ENCODE measurements at places on chromosomes 12 and 14.
A peak's percentile ranks its signal among the peaks of the same experiment; 100 is the strongest.

- peak; percentile 47 for DNase-seq
Observed at GRCh38 chr14:67285876-67286452, 44.7 kb downstream of the PALS1 start.

DNA sequence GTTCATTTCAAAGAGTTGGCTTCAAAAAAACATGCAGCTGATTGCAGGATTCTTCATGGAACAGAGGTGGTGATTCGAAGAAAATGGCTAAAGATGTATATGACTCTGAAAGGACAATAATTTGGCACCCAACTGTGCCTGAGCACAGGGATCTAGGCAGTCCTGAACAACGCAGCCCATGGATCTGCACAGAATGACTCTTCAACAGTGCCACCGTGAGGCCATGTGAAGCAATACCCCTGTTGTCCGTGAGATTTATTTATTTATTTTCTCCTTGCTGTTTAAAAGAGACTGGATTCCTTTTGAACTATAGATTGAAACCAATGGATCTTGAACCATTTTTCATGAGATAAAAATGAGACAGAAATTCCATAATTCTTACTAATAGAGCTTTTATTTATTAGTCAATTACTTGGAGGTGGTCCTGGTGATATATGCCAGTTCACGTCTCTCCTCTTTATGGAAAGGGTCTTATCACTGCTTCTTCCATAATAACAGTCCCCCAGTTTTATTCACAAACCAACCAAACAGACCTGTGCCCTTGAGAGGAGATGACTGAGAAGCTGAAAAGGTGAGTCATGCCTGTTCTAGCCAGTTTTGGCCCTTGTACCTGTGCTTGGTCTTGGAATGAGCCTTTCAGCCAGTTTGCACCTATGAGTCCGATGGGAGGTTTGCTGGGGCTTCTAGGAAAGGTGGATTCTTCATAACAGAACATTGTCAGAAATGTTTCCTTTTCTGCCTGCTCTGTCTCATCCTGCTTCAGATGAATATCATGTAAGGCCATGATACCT, 1598.3 kb downstream of the AACS start:
- DNase-seq: peak; percentile 27

DNA sequence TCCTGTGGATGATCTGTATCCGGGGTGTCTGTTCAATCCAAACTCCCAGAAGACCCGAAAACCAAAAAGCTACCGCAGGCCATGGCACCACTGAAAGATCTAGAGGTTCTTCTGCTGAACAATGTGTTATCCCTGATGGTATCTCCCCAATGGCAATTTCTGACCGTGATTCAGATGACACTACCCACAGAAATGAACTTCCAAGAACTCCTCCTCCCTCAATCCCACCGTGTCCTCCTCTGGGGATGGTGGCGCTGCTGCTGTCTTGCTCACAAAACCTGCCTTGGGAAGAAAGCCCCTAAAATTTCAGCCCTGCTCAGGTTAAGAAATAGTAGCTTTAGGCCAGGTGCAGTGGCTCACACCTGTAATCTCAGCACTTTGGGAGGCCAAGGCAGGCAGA, 7.8 kb downstream of the CRACR2A start:
- DNase-seq: no peak

DNA sequence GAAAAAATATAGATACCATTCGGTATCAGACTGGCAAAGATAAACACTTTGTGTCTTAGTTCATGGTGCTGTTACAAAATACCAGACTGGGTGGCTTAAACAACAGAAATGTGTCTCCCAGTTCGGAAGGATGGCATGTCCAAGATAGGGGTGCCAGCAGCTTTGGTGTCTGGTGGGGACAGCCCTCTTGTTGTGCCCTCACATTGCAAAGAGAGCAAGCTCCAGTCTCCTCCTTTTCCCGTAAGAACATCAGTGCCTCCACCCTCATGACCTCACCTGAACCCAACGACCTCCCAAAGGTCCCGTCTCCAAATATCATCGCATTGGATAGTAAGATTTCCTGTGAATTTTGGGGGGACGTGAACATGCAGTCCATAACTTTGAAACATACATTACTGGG, 12.4 kb downstream of the ZBTB42 start:
- DNase-seq: no peak

- no peak for DNase-seq
Observed at GRCh38 chr12:72084880-72085279, 146.2 kb downstream of the TPH2 start.

DNA sequence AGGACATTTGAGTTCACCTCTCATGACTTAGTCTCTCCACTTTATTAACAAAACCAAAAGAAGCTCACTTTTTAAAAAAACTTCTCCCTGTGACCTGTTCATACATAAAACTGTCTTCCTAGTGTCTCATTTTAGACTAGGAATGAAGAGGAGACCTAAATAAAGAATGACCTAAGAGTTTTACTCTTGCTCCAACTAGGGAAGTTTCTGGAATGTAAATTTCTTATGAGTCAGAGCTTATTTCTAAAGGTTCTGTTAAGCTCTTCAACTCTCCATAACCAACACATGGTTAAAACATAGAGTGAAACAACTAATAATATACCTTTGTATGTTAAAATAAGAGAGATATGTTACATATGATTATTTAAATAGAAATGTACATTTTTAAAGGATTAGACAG, 369.8 kb downstream of the EMP1 start:
- no peak for DNase-seq

- no peak for DNase-seq
Observed at GRCh38 chr12:66500091-66500490, 178.8 kb downstream of the GRIP1 start.

DNA sequence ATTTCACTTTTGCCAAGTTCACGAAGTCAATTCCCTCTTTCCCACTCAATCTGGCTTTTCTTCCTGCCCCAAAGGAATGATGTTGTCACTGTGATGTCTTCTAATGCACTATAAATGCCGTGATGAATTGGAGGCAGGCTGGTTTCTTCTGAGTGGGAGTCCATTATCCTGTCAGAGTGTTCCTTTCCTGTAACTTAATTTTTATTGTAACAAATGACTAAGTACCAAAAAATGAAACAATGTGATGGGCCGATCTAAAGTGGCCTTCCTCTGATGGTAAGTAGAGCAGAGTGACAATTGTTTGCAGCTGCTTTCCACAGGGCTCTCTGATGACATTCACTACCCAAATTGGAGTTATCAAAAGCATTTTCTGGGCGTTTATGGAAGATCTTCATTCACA, 22.2 kb downstream of the TMEM30B start:
- no peak for DNase-seq

GRCh38 chr12:23626791-23627190, 322.7 kb downstream of the SOX5 start:
- no peak for DNase-seq

DNA sequence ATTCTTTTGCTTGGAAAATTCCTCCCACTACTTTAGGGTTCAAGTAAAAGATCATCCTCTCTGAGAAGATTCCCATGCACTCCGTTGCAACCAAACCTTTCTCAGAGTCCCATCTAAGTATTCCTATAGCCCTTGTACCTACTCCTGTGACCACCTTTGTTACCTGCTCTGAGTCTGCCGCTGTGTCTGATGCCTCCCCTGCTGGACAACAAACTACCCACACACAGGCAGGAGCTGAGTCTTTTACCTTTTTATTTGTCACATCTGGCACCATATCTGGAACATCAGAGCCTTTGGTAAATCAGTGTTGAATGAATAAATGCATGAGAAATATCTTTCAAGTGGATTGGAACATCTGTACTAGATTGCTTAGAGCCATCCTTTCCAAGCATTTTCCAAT, 82.1 kb upstream of the FLRT2 start:
- no peak for DNase-seq

GRCh38 chr12:114834621-114835020, 150.6 kb upstream of the TBX3 start:
- no peak for DNase-seq

GRCh38 chr12:109783135-109783964, 49.8 kb downstream of the TRPV4 start:
- no peak for DNase-seq

- DNase-seq: peak; percentile 58
Observed at GRCh38 chr14:50531595-50532501, 521 bp downstream of the MAP4K5 start.

DNA sequence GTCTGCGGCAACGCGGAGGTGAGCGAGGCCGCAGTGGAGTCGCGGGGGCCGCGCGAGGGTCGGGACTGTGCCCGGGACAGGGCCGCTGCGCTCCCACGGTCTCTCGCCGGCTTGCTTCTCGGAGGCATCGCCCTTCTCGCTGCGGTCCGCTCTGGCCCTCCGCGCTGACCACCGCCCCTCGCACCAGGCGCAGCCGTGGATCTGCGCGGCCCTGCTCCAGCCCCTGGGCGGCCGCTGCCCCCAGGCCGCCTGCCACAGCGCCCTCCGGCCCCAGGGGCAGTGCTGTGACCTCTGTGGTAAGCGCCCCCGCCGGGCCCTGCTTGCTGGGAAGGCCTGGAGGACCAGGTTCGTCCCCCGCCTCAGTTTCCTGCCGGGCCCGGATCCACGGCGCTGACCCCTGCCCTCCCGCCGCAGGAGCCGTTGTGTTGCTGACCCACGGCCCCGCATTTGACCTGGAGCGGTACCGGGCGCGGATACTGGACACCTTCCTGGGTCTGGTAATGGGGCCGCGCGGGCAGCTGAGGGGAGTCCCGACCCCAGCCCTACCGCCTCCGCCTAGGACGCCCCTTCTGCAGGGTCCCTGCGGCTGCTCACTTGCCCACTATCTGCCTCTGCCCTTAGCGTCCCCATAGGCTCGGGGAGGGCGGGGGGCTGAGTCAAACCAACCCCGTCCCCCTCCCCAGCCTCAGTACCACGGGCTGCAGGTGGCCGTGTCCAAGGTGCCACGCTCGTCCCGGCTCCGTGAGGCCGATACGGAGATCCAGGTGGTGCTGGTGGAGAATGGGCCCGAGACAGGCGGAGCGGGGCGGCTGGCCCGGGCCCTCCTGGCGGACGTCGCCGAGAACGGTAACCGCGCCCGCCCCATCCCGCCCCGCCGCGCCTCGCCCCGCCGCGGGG, 7.0 kb downstream of the AMN start:
- DNase-seq: no peak

GRCh38 chr14:29085546-29085945, 319.0 kb downstream of the FOXG1 start:
- DNase-seq: peak; percentile 6

- no peak for DNase-seq
Observed at GRCh38 chr12:3933074-3933818, 60.0 kb upstream of the PARP11 start.

GRCh38 chr12:69435644-69436043, 34.5 kb upstream of the FRS2 start:
- no peak for DNase-seq

DNA sequence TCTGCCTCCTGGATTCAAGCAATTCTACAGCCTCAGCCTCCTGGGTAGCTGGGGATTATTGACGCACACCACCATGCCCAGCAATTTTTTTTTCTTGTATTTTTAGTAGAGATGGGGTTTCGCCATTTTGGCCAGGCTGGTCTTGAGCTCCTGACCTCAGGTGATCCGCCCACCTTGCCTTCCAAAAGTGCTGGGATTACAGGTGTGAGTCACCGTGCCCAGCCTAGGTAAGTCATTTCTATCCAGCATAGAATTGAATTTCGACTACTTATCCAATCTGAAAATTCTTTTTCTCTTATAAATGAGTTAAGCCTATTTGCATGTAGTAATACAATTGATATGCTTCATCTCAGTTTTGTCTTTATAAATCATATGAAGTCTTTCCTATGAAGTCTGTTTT, 12.9 kb upstream of the NOPCHAP1 start:
- no peak for DNase-seq

- DNase-seq: peak; percentile 42
Observed at GRCh38 chr14:69043596-69044260, 64.6 kb upstream of the ACTN1 start.

- no peak for DNase-seq
Observed at GRCh38 chr12:81166790-81167189, 88.9 kb downstream of the ACSS3 start.

DNA sequence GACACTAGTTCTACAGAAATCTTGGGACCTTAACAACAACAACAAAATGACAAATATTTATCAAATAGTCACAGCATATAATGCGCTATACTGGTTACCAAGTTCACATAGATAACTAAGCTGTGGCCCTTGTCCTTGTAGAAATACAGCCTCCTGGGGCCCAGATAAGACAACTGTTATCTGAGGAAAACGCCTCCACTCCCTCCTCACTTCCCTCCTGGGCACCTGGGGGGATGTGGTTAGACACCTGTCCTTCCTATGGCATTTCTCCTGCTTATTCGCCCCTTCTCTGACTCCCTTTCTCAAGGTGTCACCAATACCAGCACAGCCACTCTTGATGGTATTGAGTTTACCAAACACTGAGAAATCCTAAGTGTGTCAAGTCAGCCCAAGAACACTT, 419.4 kb downstream of the RAD51B start:
- DNase-seq: no peak
